CD8-positive, alpha-beta memory T cell (primary cell): ENCODE measurements at places on chromosomes 4 and X. TPM values are rescaled to one million over a fixed set of nuclear protein-coding genes. Genes with fewer than 3 reads are reported as not detected.
A peak's percentile ranks its signal among the peaks of the same experiment; 100 is the strongest.

CTPS2 gene
- 5.2 TPM for total RNA-seq

PLS3 gene
- 0.66 TPM for total RNA-seq

AFF2 gene
- total RNA-seq: 0.33 TPM

GABRG1 gene
- not detected for total RNA-seq

HSFX1 gene
- total RNA-seq: 0.29 TPM

SPOCK3 gene
- total RNA-seq: not detected

RBM46 gene
- not detected for total RNA-seq

PNCK gene
- total RNA-seq: not detected

WNK3 gene
- 0.13 TPM for total RNA-seq

PLA2G12A gene
- 23.0 TPM for total RNA-seq

ZAR1 gene
- not detected for total RNA-seq

NALF2 gene
- total RNA-seq: 0.46 TPM

NONO gene
- total RNA-seq: 532 TPM

GRCh38 chr4:85531560-85532341 is 56.8 kb downstream of the ARHGAP24 start:
- no peak for DNase-seq

DNA sequence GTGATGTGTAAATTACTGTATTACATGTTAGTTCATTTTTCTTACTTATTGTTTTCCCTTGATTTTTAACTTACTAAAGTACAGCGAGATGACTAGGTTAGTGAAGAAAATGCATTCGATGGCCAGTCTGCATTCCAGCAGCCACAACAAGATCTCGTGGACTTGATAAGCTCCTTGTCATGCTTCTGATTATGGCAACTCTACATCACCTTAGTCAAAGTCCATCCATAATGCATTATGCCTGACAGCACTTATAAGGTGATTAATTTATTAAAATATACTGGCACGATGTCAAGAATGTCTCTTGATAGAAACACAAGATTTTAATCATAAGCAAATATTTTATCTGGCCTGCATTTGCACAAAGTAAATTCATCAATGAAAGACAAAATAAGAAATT is 109.9 kb upstream of the NAP1L5 start:
- no peak for DNase-seq

DNA sequence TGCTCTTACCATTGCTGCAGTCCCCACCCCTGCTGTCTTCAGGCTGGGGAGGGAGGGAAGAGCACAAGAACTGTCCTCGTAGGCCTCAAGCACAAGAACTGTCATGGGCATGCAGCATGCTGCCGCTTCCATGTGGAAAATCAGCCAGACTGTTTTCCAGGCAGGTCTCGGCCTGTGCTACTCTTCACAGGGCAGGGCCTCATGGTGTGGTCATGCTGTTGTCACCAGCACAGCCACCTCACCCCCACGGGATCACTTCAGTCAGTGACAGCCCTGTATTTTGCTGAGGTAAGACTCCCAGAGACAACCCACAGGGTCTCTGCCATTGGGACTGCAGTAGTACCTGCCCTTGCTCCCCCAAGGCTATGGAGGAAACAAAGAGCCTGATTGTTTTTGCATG is 205.3 kb downstream of the NAP1L3 start:
- DNase-seq: no peak

DNA sequence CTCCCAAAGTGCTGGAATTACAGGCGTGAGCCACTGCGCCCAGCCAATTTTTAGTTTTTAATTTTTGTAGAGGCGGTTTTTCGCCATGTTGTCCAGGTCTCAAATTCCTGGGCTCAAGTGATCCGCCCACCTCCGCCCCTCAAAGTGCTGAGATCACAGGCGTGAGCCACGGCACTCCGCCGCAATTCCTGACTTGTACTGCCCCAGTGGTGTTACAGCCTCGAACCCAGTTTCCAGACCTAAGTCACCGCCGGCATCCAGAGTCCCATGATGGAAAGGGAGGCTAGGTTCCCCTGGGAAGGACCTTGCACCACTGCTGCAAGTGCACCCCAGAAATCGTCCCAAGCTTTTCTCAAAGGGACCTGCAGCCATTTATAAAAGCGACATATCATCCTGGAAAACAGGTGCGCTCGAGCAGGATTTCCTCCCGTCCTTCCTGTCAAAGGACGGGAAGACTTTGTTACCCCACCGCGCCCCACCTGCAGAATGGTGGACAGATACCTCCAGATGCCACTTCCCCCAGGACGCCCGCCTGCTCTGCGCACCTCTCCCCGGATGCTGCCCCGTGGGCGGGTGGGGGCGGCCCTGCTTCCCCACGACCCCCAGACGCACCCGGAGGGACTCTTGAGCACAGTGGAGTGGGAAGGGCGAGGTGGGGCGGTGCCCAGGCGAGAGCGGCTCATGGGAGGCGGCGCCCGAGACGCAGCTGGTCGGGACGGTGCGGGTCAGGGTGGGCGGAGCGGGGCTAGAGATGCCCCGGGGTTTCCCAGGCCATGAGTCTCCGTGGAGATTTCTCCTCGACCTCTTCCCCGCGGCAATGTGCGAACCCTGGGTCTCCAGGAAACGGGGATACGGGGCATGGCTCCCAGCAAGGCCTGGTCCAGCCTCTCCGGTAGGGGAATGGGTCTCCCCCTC is 947 bp upstream of the RPL10 start:
- no peak for DNase-seq

DNA sequence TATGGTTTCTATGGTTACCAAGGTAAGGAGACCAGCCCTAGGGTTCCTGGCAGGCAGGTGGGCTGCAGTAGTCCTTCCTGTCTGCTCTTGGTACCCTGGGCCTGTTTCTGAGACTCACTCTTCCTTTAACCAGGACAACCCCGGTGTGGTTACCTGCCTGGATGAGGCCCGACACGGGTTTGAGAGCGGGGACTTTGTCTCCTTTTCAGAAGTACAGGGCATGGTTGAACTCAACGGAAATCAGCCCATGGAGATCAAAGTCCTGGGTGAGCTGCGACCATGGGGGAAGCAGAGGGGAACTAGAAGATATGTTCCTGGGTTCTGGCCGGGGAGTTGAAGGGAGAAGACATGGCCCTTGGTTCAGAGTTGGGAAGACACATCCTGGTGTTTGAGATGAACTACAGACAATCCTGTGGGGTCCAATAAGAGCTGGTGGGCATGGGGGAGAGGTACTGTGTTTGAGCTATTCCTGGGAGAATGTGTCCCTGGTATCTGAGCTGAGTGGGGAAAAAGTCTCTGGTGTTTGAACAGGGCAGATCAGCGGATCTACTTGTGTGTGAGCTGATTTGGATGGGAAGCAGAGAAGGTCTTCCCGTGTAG is 7.8 kb downstream of the UBA1 start:
- no peak for DNase-seq

DNA sequence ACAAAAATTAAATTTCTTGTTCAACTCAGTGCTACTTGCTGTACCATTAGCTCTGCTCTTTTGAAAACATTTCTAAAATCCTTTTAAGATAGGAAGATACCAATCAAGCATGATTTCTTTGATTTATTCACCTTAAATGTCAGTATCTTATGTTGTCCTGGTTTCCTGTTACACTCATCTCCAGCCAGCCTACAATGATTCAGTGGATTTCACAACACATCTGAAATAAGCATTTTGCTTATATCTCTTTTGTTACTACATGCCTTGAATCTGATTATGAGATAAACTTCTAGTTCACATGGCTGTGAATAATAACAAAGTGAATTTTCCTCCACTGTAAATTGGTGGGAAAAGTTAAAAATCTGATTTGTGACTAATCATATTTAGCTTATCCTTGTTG is 112.5 kb upstream of the BMP3 start:
- no peak for DNase-seq

DNA sequence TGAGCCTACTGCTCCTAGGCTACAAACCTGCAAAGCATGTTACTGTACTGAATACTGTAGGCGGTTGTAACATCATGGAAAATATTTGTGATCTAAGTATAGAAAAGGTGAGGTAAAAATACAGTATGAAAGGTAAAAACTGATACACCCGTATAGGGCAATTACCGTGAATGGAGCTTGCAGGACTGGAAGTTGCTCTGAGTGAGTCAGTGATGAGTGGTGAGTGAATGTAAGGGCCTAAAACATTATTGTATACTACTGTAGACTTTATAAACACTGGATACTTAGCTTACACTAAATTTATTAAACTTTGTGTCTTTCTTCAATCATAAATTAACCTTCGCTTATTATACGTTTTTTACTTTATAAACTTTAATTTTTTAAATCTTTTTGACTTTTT is 3.7 kb downstream of the KIF4A start:
- no peak for DNase-seq

GRCh38 chrX:77014377-77015372 is 432.5 kb upstream of the FGF16 start:
- no peak for DNase-seq

- DNase-seq: no peak
Observed at GRCh38 chr4:41155194-41155830, 59.0 kb downstream of the APBB2 start.

GRCh38 chr4:108466936-108467902 is 153.2 kb upstream of the RPL34 start:
- no peak for DNase-seq

- DNase-seq: no peak
Observed at GRCh38 chrX:108245462-108245861, 153.9 kb downstream of the ATG4A start.

- DNase-seq: no peak
Observed at GRCh38 chr4:77815636-77816035, 3.5 kb downstream of the CNOT6L start.

DNA sequence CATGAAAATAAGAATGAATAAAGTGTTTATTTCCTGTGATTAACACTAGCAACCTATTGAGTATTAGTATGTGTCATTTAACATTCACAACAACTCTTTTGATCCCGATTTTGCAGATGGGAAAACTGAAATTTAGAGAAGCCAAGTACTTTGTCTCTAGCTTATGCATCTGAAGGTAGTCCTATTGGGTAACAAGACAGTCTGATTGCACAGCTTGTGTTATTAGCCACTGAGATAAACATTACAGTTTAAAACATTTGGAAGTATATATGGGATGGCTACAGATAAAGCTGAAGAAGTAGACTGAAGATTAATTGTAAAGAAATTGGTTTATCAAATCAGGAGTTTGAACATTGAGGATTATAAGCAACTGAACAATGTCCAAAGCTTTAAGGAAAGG is 99.6 kb upstream of the PDE5A start:
- no peak for DNase-seq

DNA sequence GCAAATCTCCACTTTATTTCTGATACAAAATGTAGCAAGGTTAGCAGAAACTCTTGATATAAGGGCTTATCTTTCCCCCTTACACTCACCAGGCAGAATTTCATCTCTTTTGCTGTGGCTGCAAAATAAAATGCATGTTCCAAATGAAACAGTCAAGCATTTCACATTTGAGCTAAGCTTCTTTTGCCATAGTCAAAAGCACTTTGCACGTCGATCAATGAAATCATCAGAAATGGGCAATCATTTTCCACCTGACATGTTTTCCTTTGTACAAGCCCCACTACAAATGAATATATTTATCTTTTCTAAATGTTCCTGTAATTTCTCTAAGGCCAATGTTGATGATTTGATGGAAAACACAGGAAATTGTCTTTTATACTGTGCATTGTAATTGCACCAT is 178.4 kb downstream of the ANKRD50 start:
- DNase-seq: no peak

GRCh38 chr4:63986253-63986652 is 423.0 kb downstream of the TECRL start:
- DNase-seq: no peak

GRCh38 chr4:145735827-145736226 is 55.9 kb downstream of the C4orf51 start:
- DNase-seq: no peak

- no peak for DNase-seq
Observed at GRCh38 chr4:104394406-104395167, 100.1 kb downstream of the CXXC4 start.

GRCh38 chr4:10694828-10695209 is 10.3 kb upstream of the CLNK start:
- DNase-seq: no peak

- DNase-seq: peak; percentile 16
Observed at GRCh38 chrX:136767104-136767941, 13.4 kb downstream of the ARHGEF6 start.

- no peak for DNase-seq
Observed at GRCh38 chr4:153564630-153565525, 98.7 kb downstream of the TMEM131L start.

- no peak for DNase-seq
Observed at GRCh38 chr4:74369855-74370254, 4.9 kb downstream of the EREG start.

GRCh38 chr4:10457255-10457801 is at the start of gene ZNF518B:
Gene ZNF518B (minus strand): TSS chr4:10457426. CDS start chr4:10446328, 11,098 bp downstream.
- DNase-seq: peak; percentile 75

- DNase-seq: no peak
Observed at GRCh38 chr4:76687746-76688448, 210.0 kb downstream of the SOWAHB start.

GRCh38 chr4:145181091-145181501 is 707 bp upstream of the OTUD4 start:
- no peak for DNase-seq

DNA sequence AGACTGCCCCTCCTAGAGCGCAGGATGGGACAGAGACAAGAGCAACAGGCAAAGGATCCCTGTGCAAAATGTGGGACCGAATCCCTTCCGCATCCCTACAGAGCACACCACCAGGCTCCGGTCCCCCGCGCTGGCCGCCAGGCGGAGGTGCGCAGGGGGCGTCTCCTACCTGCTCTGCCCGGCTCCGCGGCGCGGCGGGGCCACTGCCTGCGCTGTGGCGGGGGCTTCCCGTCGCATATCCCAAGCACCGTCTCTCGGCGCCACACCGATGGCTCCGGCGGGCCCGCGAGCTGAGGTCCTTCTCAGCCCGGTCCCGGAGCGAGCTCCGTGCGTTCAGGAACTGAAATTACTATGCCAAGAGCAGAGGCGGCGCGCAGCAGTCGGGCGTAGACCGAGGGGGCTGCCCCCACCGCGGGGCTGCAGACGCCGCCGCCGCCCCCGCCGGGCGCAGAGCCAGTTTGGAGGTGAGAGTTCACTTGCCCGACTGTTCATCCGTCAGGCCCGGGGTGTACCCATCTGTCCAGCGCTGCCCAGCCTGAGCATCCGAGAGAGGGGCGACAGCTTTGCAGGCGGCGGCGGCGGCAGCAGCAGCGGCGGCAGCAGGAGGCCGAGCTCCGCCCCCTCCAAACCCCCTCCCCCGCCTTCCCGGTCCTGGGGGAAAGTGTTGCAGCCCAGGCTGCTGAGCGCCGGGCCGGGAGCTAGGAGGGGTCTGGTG is at the start of gene GPRIN3:
GPRIN3 (minus strand) TSS at position 355 of the 715 bp plus-strand sequence. CDS start 57,690 bp downstream, outside the sequence.
- DNase-seq: peak; percentile 69
